ENCODE measurements at places on chromosomes 2 and 18.

DNA sequence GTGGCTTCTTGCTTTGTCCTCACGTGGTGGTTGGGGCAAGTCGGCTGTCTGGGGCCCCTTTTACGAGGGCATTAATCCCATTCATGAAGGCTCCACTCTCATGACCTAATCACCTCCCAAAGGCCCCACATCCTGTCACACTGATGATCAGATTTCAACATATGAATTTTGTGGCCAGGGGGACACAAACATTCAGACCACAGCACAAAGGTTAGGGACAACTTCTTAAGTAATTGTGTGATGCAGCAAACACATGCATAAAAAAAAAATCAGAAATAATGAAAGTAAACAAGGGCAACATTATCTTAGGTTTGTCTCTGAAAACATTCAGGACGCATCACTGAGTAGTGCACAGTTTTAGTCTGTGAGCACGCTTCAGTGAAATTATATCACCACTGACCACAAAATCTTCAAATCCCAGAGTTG, 54.2 kb upstream of the FRZB start:
- no peak for DNase-seq

DNA sequence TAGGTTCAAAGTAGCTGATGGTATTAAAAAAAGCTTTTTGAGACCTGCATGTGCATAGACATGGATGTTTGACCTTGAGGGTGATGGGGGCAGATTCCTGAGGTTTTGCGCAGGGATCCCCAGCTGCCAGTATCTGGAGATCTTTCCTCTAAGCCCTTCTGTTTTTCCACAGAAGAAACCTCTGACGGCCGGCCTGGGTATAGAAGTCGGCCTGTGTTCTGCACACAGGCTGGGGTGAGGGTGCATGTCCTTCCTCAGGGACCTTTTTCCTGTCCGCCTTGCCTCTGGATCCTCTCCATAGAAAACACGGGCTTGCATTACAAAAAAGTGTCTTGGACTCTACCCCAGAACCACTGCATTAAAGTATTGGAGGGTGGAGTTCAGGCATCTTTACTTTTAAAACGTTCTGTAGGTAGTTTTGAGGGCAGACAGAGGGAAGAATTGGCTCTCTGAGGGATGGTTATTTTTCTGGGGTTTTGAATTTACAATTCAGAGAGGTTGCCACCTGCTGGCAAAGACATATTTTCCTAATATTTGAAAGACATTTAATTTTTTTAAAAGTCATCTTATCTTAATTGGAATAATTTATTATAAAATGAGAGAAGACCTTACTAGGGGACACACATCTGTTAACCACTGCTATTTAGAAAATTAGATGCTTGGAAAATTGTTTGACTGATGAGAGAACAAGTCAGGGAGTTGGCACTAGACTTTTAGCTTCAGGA, 350.6 kb downstream of the DCDC2C start:
- no peak for DNase-seq

DNA sequence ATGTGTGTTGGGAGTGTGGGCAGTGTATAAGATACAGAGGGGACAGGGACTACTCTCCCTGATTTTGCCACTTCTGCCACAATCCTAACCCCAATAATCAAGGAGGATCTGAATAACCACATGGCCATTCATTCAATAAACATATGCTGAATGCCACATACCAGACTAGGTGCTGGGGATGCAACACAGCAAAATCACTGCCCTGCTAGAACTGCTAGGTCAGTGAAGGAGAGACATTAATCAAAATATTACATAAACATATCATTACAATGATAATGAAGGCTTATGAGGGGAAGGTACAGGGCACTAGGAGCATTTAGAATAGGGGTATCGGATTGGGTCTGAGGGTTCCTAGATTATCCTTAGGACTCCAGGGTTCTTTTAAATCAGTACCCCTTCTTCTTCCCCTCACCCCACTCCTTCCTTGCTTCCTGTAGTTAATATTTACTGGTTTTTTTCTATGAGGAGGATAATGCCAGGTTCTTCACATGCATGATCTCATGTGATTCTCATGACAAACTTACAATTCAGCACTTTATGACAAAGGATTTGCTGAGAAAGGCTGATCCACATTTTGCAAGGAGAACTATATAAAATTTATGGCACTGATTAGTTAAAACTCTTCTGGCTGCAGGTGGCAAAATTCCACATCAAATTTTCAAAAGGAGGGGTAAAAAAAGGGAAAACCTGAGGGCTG, 56.4 kb upstream of the PCBP1 start:
- DNase-seq = no peak

DNA sequence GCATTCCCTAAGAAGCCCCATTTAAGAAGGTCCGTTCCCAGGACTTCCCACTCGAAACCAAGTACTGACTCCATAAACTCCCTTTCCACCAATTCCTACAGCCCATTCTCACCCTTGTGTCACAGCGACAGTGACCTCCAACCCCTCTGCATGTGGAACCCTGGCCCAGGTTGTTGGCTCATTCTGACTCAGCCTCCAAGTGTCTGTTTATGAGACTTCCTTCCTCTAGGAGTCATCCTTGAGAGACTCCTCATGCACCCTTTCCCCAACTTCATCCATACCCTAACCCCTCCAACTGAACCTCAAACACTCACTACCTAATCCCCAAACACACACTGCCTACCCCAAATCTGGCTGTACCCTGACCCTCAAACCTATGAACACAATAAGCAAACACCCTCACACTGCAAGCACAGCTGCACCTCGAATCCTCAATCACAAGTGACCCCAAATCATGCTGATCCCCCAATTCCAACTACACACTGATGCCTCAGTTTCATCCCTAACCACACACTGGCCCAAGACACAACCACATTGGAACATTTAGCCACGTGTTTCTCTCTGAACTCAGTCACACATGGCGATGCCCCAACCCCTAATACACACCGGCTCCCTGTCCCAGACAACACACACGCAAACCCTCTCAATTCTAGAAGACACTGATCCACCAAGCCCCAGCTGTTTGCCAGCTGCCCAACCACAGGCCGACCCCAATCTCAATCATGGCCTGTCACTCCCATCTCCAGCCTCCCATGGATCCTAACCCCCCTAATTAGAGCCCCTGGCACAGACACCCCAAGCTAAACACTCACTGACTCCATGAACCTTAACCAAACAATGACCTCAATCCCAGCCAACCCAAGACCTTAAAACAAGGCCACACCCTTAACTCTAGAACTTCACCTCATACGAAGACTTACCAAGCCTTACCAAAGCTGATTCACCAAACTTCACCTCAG, 219.6 kb downstream of the CYP26B1 start:
- no peak for DNase-seq

DNA sequence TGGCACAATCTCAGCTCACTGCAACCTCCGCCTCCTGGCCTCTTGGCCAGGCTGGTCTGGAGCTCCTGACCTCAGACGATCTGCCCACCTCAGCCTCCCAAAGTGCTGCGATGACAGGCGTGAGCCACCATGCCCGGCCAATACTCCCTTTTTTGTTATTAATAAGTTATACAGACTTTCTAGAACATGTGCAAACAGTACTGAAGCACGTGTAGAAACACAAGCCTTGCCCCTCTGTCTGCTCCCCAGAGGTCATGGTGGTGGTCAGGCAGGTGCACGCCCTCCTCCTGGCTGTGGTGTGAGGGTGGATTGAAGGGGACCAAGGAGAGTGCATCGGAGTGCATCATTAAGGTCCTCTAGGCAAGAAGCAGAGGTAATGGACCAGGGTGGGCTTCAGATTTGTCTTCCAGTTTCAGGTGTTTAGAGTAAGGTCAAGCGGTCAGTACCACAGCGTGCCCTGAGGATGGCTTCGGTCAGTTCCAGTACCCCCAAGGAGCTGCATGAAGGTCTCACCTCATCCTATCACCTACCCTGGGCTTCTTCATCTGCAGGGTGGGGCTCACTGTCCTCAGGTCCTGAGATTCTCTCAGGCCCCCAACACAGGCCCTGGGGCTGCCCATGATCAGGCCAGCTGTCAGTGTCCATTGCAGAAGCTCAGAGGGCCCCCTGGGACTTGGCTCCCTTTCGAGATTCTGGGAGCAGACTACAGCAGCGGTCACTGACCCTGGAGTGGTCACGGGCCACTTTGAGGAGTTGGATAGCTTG, 124.3 kb downstream of the GLI2 start:
- DNase-seq = no peak

DNA sequence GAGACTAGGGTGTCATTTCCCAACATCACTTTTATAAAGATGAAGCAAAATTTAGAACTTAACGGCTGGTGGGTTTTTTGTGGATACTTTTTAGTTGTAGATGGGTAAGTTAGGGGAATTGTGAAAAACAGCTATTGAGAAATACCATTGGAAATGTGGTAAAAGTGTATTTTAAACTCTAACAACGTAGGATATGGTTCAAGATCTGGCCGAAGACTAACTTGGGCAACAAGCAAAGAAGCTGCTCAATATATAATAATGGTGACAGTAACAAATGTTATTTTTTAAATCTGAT, 1.6 kb downstream of the DNAH7 start:
- no peak for DNase-seq

DNA sequence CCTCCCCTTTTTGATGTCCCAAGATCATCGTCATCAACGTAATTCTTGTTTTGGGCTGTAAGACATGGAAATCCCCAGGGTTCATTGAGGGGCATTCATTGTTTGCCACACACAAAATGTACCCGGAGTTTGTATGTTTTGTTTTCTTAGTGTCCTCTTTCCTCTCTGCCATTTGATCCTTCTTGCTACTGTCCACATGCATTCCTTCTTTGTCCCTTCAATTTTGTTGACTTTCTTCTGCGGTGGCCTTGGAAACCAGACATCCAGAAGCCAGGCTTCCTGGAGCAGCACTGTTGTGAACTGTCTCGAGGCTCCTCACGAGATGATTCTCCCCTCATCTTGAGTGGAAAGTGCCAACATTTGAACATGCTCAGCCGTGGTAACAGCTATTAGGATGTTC, 24.8 kb downstream of the IGFBP2 start:
- DNase-seq = no peak

GRCh38 chr18:11118051-11118766, 31.2 kb downstream of the PIEZO2 start:
- no peak for DNase-seq

DNA sequence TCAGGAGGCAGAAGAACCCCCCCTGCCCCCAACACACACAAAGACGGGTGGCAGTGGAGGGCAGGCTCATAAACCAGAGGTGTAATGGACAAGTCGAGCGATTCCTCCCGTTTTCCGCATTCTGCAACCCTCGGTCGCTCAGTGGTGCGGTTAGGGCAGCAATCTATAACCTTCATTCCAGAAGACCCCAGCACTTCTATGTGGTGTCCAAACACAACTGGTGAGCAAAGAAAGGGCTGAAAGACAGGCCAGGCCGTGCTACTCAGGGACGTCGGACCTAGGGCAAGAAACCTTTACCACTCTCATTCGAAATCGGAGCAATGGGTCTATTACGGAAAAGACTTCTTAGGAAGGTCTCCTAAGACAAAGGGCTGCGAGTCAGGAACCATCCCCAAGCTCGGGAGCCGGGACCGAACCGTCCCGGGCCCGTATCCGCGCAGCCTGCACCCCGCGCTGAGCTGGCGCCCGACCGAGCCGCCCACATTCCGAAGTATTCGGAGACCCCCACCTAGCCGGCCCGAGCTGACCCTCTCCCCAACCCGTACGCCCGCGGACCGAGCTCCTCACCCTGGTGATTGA, 568 bp downstream of the ARL5A start:
- peak; percentile 8 for DNase-seq

- no peak for DNase-seq
Measured at GRCh38 chr2:50125246-50125645, 906.7 kb downstream of the NRXN1 start.

GRCh38 chr2:88753833-88754584, 62.5 kb downstream of the RPIA start:
- DNase-seq = no peak

DNA sequence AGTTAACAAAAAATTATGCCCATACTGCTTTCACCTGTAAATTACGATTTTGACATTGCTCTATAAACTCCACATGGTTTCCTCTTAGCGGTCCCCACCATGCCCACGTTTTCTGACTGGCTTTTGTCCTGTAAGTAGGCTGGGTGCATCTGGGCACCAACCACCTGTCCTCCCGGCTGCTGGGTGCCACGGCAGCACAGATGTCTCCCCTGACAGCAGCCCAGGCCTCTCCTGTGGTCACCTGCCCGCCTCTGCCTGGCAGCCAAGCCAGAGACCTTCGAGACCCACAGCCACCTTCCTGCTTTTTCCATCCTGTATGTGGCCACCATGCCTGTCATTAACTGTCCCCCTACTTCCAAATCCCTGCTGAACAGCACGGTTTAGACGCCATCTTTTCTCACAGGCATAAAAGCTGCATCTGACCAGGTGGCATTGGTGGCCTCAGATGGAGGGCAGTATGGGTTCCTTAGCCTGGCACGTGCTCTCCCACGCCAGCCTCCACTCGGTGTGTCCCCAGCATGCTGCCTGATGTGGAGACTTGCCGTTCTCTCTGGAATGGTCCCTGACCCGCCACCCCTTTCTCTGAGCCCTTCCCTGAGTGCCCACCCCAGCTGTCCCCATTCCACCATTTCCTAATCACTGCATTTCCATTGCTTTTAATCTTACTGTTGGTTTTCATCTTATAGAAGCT, 18.9 kb downstream of the SNORC start:
- DNase-seq = no peak

- no peak for DNase-seq
Measured at GRCh38 chr2:109064660-109065390, 64.2 kb upstream of the SH3RF3 start.

GRCh38 chr2:26170795-26171194, 2.1 kb upstream of the GAREM2 start:
- no peak for DNase-seq

DNA sequence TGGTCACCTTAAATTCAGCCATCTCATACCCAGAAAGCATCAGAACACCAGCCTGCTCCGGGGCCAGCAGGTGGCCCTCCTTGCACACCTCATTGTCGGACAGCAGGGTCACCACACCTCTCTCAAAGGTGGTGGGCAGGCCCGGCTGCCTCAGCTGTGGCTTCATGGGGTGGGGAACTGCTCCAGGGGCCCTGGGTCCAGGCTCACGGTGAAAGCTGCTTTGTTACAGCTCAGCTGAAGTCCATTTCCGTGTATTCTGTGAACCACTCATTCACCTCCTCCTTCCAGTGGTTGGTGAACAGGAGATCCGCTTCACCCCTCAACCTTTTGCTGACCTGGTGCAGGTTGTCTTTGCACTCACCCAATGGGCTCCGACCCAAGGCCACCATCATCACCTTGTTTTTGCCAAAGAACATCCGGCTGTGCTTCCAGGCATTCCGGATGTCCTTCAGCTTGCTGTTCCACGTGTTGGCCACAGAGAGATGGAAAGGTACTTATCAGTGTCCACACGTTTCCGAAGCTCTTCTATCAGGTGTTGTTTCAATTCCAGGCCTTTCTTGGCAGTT, 78.6 kb upstream of the LDLRAD4 start:
- DNase-seq = no peak

Measured in BE2C (cell line).